ENCODE measurements at places on chromosomes 16 and 17.

- no peak for DNase-seq
These were observed 59.2 kb upstream of the ATF7IP2 start for GRCh38 chr16:10326647-10327046.

DNA sequence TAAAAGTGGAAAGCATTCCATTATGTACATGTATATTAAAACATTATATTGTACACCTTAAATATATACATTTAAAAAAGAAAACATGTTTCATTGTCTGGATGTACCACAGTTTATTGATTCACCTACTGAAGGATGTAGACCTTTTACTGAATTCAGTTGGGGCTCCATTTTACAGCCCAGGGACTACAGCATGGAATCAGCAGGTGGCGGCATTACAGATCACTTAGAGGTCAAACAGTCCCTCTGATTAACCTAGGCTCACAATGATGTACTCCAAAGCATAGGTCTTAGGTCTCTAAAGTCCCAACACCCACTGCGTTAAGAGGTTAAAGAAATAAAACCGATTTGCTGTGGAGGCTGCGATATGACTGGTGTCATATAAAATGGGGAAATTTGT, 490.9 kb downstream of the SHISA9 start:
- DNase-seq: no peak

GRCh38 chr17:27333410-27333980, 39.6 kb downstream of the WSB1 start:
- DNase-seq: no peak

GRCh38 chr16:19210968-19211367, 42.9 kb downstream of the SYT17 start:
- no peak for DNase-seq

DNA sequence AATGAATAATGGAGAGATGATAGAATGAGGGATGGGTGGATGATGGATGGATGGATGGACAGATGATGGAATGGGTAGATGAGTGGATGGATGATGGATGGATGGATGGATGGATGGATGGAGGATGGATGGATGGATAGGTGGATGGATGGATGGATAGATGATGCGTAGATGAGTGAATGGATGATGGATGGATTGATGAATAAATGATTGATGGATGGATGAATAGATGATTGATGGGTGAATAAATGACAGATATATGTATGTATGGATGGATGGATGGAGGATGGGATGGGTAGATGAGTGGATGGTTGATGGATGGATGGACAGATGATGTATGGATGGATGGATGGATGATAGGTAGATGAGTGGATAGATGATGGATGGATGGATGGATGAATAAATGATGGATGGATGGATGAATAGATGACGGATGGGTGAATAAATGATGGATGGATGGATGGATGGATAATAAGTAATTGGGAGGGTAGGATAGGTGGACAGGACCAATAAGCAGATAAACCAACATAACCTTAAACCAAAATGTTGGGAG, 7.9 kb downstream of the TRPV3 start:
- DNase-seq: no peak

DNA sequence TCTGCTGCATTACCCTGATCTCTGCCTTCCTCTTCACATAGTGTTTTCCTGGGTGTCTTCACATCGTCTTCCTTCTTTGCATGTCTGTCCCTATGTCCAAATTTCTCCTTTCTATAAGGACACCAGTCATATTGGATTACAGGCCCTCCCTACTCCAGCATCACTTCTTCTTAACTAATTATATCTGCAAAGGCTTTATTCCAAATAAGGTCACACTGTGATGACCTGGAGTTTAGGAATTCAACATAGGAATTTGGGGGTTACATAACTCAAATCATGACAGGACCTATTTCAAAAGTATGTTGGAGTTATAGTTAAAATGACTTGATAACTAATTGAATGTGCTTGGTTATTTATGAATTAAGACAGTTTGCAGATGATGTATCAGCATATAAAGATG, 490.5 kb upstream of the ERCC4 start:
- DNase-seq: no peak

- no peak for DNase-seq
These were observed 71.5 kb downstream of the SLC5A11 start for GRCh38 chr16:24917236-24917635.

DNA sequence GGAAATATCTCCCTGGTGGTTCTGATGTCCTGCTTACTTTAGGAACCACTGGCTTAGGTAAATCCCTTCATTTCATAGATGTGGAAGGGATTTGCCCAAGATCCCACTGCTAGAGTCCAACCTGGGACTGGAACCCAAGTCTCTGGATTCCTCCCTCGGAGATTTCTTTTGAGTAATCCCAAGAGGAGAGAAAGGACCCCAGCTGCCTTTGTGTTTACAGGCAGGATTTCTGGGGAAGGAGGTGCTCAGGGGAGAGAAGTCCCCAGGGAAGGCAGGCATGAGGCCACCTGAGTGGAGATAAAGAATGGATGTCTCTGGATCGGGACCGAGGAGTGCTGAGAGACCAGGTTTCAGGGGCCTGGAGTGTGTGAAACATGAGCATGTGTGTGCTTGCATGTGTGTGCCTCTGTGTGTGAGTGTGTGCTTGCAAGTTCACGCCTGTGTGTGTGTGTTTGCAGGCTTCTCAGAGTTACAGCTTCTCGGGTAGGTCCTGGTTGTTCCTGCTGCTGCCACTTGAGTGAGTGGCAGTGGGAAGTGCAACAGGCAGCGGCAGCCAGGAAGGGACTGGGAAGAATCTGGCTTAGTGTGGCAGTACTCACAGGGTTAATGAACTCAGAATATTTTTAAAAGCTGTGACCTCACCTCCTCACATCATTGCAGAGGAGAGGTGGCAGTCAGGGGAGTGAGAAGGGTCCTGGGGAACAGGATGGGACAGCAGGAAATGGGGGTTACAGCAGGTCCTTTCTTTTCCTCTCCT, 2.2 kb downstream of the KCNH6 start:
- no peak for DNase-seq

All from AML-193 (cell line).